Neural progenitor cell (in vitro differentiated cells): ENCODE measurements at places on chromosomes 11 and 22. TPM values are rescaled to one million over a fixed set of nuclear protein-coding genes. Genes with fewer than 3 reads are reported as not detected.

DNA sequence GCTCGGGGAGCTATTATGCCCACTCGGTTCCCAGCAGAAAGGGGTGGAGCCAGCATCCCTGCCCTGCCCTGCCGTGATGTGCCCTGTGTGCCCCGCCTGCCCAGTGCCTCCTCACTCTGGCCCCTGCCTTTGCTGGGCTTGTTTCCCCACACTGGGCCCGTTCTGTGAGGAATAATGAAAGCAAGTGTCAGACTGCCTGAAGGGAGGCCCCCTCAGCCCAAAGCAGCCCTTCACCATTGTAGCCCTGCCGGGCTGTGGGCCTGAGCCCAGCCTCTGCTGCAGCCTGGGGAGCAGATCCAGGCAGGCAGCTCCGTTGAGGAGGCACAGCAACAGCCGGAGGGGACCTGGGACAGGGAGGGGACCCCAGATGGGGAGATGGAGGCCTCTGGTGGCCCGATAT, 20.2 kb upstream of the NEFH start:
- H3K27ac ChIP-seq: no peak overlapping the region
- no peaks in the 10 kb centered on the region for H3K27me3 ChIP-seq
- H3K4me3 ChIP-seq: no peak overlapping the region

GRCh38 chr11:79919350-79919749, 478.5 kb upstream of the TENM4 start:
- no peak for DNase-seq
- no peaks in the 10 kb centered on the region for H3K27me3 ChIP-seq
- H3K36me3 ChIP-seq: no peaks in the 10 kb centered on the region

The POLR2F gene
- 75.5 and 76.1 TPM in 2 replicates for total RNA-seq

- peaks cover 36% of the 10 kb centered on the region for H3K4me1 ChIP-seq
- DNase-seq: no peak
- no peaks in the 10 kb centered on the region for H3K36me3 ChIP-seq
These were observed 43.7 kb downstream of the CD82 start for GRCh38 chr11:44608991-44609782.

GRCh38 chr11:870127-870413, 27.4 kb downstream of the TSPAN4 start:
- H3K27me3 ChIP-seq: no peaks in the 10 kb centered on the region
- H3K4me1 ChIP-seq: no peaks in the 10 kb centered on the region
- DNase-seq: no peak
- H3K4me3 ChIP-seq: no peak overlapping the region
- no peaks in the 10 kb centered on the region for H3K36me3 ChIP-seq
- H3K27ac ChIP-seq: no peak overlapping the region

GRCh38 chr11:120517801-120518291, 6.3 kb downstream of the GRIK4 start:
- H3K4me1 ChIP-seq: peaks cover 14% of the 10 kb centered on the region
- H3K27me3 ChIP-seq: peaks cover 10% of the 10 kb centered on the region
- no peak overlapping the region for H3K27ac ChIP-seq
- no peak overlapping the region for H3K4me3 ChIP-seq
- no peaks in the 10 kb centered on the region for H3K36me3 ChIP-seq

GRCh38 chr11:94771390-94771789, 3.2 kb downstream of the AMOTL1 start:
- no peak overlapping the region for H3K27ac ChIP-seq
- no peak overlapping the region for H3K4me3 ChIP-seq
- no peaks in the 10 kb centered on the region for H3K36me3 ChIP-seq
- H3K27me3 ChIP-seq: peaks cover 16% of the 10 kb centered on the region

GRCh38 chr11:13721760-13722159, 53.3 kb downstream of the FAR1 start:
- no peak overlapping the region for H3K27ac ChIP-seq
- H3K4me1 ChIP-seq: no peaks in the 10 kb centered on the region
- H3K27me3 ChIP-seq: no peaks in the 10 kb centered on the region
- peaks cover 16% of the 10 kb centered on the region for H3K36me3 ChIP-seq

- H3K4me3 ChIP-seq: no peak overlapping the region
- H3K27ac ChIP-seq: no peak overlapping the region
- no peak for DNase-seq
- H3K27me3 ChIP-seq: no peaks in the 10 kb centered on the region
These were observed 9.7 kb upstream of the PIK3IP1 start for GRCh38 chr22:31302006-31302405.

GRCh38 chr11:113952070-113952469, 22.8 kb upstream of the HTR3A start:
- no peak overlapping the region for H3K27ac ChIP-seq
- no peaks in the 10 kb centered on the region for H3K36me3 ChIP-seq
- DNase-seq: no peak
- H3K4me3 ChIP-seq: no peak overlapping the region
- no peaks in the 10 kb centered on the region for H3K27me3 ChIP-seq
- H3K4me1 ChIP-seq: peaks cover 12% of the 10 kb centered on the region

GRCh38 chr22:47788461-47788860, 1026.0 kb downstream of the TBC1D22A start:
- no peak for DNase-seq
- no peaks in the 10 kb centered on the region for H3K4me1 ChIP-seq

The TUG1 gene
- total RNA-seq: 130 and 136 TPM in 2 replicates

GRCh38 chr11:7903940-7904339, 27.1 kb downstream of the OR10A6 start:
- H3K27ac ChIP-seq: no peak overlapping the region
- H3K36me3 ChIP-seq: no peaks in the 10 kb centered on the region
- H3K27me3 ChIP-seq: no peaks in the 10 kb centered on the region
- no peak for DNase-seq

DNA sequence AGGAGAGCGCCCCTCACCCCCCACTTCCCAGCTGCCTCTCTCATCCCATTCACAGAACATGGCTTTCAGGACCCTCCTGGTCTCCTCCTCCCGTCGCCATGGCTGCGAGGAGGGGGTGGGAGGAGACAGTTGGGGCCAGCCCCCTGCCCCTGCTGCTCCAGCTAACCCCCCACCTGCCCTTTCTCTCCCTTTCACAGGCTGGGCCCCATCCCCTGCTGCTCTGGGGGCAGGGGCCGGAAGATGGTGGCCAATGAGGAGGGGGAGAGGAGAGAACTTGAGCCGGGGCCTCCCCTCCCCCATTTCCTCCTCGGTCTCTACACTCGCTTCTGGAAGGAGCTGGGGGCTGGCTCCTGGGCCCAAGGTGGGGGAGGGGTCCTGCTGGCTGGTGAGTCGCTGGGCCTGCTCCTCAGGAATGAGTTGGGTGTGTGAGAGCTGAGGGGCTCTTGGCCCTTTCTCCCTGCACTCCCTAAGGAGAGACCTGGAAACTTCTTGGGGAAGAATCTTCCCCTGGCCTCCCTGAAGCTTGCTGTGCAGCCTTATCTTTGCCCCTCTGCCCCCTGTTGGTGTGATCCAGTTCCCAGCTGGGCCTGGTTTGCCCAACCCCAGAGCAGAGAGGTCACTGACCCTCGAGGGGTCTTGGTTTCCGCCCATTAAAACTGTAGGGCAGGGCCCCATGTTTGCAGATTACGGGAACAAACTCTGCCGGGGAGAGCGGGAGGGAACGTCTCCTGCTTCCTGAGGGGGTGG, 10.2 kb downstream of the YPEL4 start:
- peak; percentile 98 for DNase-seq
- H3K27me3 ChIP-seq: no peaks in the 10 kb centered on the region
- H3K36me3 ChIP-seq: no peaks in the 10 kb centered on the region
- H3K4me1 ChIP-seq: peaks cover 51% of the 10 kb centered on the region
- peak overlapping the region; percentile 100 for H3K27ac ChIP-seq

The MFNG gene
- 2.3 and 10.6 TPM in 2 replicates for total RNA-seq

DNA sequence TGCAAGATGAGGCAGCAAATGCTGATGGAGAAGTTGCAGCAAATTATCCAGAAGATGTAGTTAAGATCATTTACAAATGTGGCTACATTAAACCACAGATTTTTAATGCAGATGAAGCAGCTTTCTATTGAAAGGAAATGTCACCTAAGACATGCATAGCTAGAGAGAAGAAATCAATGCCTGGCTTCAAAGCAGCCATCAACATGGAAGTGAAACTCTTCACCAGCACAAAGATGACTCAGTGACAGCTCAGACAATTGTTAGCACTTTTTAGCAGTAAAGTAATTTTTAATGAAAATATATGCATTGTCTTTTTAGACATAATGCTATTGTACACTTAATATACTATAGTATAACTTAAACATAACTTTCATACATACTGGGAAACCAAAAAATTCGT, 71.4 kb downstream of the FANCF start:
- H3K4me3 ChIP-seq: no peak overlapping the region
- no peaks in the 10 kb centered on the region for H3K27me3 ChIP-seq
- H3K27ac ChIP-seq: no peak overlapping the region
- H3K4me1 ChIP-seq: no peaks in the 10 kb centered on the region

DNA sequence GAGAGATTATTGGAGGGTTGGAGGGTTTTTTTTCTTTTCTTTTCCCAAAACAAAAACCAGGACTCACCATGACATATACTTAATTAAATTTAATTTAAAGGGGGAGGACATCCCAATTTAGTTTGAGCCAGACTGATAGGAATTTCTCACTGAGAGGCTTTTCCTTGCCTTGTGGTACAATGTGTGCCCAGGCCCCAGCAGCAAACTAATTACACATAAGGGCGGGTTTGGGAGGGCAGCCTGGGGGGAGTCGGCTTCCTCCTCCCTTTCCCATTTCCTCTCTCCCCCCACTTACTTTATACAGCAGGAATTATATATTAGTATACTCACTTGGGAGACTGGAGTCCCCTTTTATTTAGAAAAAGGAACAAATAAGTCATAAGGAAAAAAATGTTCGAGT, 2.9 kb downstream of the TEAD1 start:
- DNase-seq: peak; percentile 56
- no peaks in the 10 kb centered on the region for H3K36me3 ChIP-seq
- peaks cover 9% of the 10 kb centered on the region for H3K27me3 ChIP-seq
- H3K27ac ChIP-seq: no peak overlapping the region
- H3K4me1 ChIP-seq: peaks cover 54% of the 10 kb centered on the region

The MAP6 gene
- total RNA-seq: 9.7 and 9.9 TPM in 2 replicates

The ZNF70 gene
- 3.9 and 4.6 TPM in 2 replicates for total RNA-seq

DNA sequence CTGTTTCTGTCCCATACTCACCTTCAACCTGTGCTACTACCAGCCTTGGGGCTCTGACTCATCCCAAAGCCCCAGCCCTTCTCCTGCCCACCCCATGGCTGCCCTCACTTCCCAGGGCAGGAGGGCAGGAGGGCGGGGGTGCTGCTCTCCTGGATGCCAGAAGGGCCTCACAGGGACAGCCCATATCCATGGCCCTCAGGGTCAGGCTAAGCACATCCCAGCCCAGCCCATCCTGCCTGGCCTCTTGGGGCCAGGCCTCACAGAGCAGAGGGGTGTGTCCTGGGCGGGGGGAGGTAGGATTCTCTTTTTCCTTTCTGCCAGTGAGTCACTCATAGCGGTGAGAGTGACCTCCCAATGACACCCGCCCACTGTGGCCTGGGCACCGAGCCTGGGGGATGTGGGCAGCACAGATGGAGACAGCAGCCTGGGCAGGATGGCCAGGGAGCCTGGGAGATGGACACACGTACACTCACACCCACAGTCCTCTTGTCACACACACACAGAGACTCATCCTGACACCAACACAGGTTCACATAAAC, 2.4 kb downstream of the LTBP3 start:
- no peak overlapping the region for H3K4me3 ChIP-seq
- peaks cover 34% of the 10 kb centered on the region for H3K4me1 ChIP-seq
- H3K36me3 ChIP-seq: no peaks in the 10 kb centered on the region
- no peak overlapping the region for H3K27ac ChIP-seq
- peaks cover 89% of the 10 kb centered on the region for H3K27me3 ChIP-seq
- DNase-seq: no peak

- peaks cover 4% of the 10 kb centered on the region for H3K36me3 ChIP-seq
- no peak for DNase-seq
- H3K4me3 ChIP-seq: no peak overlapping the region
These were observed 9.3 kb downstream of the TNKS1BP1 start for GRCh38 chr11:57315491-57315890.

The TRIM44 gene
- 28.5 and 44.1 TPM in 2 replicates for total RNA-seq

DNA sequence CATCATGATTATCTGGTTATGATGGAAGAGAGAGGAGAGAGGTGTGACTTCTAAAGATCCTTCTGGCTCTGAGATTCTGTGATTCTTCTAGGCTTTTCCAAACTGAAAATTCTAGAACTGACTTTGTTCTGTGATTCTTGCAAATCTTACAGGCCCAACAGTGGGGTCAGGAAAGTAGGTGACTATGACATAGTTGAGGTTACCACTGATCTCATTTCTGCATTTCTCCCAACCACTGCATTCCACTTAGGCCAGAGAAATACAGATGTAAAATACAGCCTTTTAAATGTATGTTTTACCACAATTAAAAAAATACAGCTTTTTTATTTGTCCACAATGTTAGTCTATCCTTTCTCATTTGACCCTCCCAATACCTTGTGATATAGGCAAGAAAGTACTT, 83.7 kb downstream of the STIM1 start:
- no peak overlapping the region for H3K27ac ChIP-seq
- no peaks in the 10 kb centered on the region for H3K4me1 ChIP-seq
- no peaks in the 10 kb centered on the region for H3K27me3 ChIP-seq
- no peaks in the 10 kb centered on the region for H3K36me3 ChIP-seq

The SLC15A3 gene
- total RNA-seq: 1.4 and 3.3 TPM in 2 replicates

DNA sequence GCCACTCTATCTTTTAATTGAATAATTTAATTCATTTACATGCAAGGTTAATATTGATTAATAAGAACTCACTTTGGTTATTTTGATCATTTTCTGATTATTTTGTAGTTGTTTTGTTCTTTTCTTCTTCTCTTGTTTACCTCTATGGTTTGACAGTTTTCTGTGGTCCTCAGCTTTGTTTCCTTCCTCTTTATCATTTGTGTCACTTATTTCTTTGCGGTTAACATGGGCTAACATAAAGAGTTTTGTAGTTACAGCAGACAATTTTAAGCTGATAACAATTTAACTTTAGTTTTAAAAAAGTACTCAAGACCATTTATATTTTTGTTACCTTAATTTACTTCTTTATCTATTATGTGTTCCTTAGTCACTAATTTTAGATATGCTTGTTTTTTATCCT, 1032.8 kb upstream of the RAG2 start:
- no peak for DNase-seq
- no peak overlapping the region for H3K27ac ChIP-seq
- no peak overlapping the region for H3K4me3 ChIP-seq
- no peaks in the 10 kb centered on the region for H3K27me3 ChIP-seq

The VPREB1 gene
- not detected in 2 replicates for total RNA-seq

DNA sequence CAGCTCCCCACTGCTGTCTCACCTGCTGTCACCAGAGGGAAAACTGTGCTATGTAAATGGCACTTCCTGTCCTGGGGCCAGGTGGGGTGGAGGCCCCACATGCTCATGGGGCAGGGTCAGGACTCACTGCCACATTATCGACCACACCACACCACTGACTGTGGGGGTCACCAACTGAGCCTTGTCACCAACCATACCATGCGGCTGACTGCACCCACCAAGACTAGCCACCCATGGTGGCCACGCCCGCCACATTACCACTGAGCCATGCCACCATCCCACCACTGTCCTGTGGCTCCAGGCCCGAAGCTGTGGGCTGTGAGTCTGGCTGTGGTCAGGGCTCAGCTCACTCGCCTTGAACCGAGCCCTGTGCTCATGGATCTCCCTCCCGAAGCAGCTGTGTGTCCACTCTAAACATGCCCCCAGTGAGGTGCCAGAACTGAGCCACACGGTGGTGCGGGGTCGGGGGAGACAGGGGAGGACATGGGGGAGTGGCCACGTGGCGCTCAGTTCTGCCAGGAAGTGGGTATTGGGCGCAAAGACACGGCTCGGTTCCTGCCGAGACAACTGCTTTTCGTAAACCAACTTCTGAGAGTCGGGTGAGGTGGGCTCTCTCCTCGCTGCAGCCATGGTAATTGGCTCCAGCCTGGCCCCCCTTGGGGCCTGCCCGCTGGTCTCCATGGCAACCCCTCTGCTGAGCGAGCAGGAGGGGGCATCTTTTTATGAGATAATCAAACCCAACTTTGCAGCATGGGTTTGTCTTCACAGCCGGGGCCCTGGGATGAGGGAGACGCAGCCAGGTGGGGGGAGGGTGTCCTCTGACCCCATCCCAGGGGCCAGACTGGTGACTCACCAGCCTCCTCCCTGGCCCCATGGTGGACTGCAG, 23.2 kb downstream of the RTN4R start:
- H3K4me1 ChIP-seq: peaks cover 36% of the 10 kb centered on the region
- H3K27ac ChIP-seq: peak overlapping the region; percentile 37
- no peaks in the 10 kb centered on the region for H3K27me3 ChIP-seq
- peak; percentile 56 for DNase-seq
